Right ventricle myocardium inferior (tissue), 1 donor: ENCODE measurements at places on chromosomes 2 and 18. TPM values are rescaled to one million over a fixed set of nuclear protein-coding genes. Genes with fewer than 3 reads are reported as not detected.

- no peak for DNase-seq
Observed at GRCh38 chr2:71465356-71465755, 12.0 kb downstream of the DYSF start.

The FN1 gene
- 92.2 TPM for total RNA-seq

DNA sequence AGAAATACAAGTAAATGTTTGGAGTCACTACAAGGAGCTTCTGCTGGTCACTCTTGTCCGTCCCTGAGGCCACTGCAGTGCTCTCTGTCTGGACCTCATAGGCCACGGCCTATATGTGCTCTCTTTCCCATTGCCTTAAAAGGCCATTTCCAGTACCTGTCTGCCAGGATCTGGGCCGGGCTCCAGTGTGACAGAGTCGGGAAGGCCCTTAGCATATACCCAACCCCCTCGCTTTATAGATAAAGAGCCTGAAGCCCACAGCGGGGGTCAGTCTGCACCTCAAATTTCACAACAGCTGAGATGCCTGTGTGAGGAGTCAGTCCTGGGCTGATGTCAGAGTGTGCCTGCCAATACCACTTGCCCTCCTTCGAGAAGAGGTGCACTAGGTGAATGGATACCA lies 39.9 kb downstream of the ADD2 start:
- no peak for DNase-seq

- DNase-seq, result no peak
Observed at GRCh38 chr2:79453918-79454317, 58.9 kb upstream of the CTNNA2 start.

DNA sequence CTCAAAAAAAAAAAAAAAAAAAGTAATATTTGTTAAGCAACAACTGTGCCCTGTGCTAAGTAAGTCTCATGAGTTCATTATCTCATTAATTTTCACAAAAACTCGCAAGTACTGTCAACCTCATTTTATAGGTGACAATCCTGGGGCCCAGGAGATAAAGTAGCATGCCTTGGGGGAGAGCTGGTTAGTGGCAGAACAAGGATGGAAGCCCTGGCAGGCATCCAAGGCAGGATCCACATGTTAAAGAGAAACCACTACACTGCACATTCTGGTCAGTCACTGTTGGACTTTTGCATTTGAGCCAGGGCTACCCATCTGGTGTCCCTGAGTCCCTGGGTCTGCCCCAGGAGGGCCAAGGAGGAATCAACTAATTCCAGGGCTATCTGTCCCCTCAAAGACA lies 54.6 kb downstream of the ZFP36L2 start:
- no peak for DNase-seq
